Stimulated activated CD4-positive, alpha-beta T cell treated with anti-CD3 and anti-CD28 coated beads, Interleukin-4, amount 100 ng/mL, for 1 hour (primary cell): ENCODE measurements at places on chromosomes 4 and X.

DNA sequence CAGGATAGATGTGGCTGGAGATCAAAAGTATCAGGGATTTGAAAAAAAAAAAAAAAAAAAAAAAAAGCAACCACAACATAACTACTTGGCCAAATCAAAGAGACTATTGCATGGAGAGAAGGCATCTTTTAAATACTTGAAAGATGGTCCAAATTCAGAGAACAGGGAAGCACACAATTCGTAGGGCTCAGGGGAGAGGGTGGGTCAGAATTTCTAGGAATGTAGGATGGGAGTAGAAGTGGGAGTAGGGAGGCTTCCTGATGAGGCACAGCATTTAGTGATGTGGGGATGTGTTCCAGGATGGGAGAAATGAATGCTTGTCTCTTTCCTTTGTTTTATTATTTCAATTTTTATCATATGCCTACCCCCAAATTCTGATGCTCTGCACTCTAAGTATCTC is 36.3 kb downstream of the RTL3 start:
- DNase-seq, result no peak

GRCh38 chr4:99894998-99895397 is 771 bp upstream of the LAMTOR3 start:
- DNase-seq, result no peak

DNA sequence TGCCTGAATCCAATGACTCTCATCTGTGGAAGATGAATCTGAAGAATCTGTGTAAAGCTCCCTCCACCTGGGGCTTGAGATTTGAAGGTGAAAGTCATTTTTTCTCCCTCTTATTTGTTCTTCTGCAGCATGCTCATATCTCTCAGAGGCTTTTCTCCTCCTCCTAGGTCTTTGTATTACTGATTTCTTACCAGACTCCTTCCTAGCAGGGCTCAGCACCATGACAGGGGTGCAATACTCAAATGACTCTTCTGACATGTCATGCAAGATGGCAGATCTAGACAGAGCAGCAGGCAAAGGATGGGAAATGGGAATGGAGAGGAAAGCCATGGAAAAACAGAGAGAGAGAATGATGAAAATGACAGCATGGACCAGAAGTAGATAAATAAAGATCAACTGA is 118.3 kb downstream of the TMA16 start:
- DNase-seq, result no peak

DNA sequence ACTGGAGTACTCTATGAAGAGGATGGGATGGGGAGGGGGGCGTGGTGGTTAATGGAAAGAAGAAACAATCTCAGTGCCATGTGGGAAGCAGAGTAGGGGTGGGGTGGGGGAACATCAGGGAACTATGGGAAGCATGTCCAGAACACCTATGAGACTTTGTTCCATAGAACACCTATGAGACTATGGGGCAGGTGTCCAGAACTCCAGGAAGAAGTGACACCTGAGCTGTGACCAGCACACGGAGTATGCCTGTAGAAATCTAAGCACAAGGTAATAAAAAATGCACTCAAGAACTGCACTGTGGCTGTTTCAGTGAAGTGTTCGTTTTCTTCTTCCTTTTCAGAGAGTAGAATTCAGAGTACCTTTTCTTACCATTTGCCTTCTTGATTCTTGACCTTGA is 704.8 kb upstream of the TENM3 start:
- no peak for DNase-seq

DNA sequence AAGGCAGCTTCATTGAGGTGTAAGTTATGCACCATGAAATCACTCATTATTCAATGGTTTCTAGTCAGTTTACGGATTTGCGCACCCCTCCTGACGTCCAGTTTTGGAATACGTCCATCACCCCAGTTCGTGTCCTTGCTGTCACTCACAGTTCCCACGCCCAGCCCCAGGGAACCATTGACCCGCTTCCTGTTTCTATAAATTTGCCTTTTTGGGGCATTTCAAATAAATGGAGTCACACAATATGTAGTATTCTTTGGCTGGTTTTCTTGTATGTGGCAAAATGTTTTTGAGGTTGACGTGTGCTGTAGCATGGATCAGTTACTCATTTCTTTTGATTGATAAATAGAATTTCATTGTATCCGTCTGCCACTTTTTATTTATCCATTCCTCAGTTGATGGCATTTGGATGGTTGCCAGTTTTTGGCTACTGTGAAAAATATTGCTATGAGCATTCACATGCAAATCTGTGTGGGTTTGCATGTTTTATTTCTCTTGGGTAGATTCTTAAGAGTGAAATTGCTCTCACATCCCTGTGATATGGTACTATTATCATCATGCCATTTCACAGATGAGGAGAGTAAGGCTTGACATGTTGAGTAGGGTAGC is 18.4 kb upstream of the SORCS2 start:
- DNase-seq, result no peak
